ENCODE measurements at places on chromosomes 6 and 20.

- DNase-seq: no peak
Measured at GRCh38 chr6:139486476-139486799, 112.0 kb upstream of the CITED2 start.

GRCh38 chr20:38065764-38066375 is 32.3 kb downstream of the RPRD1B start:
- no peak for DNase-seq

DNA sequence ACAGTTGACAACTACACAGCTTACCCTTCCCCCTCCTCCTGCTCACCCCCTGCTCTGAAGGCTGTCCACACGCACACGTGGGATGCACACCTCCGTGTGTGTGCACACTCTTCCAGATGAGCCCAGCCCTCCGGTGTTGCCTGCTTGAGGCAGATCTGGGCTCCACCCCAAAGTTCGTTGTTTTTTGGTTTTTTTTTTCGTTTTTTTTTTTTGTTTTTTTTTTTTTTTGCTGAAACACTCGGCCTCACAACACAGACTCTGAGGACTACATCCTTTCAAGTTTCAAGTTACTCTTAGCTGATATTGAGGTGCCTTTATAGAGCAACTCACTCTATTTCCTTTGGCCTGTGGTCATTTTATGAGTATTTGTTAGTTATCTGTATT is 88.2 kb downstream of the RREB1 start:
- peak; percentile 25 for DNase-seq

GRCh38 chr6:84432619-84433018 is 205.2 kb upstream of the CEP162 start:
- DNase-seq: peak; percentile 26

DNA sequence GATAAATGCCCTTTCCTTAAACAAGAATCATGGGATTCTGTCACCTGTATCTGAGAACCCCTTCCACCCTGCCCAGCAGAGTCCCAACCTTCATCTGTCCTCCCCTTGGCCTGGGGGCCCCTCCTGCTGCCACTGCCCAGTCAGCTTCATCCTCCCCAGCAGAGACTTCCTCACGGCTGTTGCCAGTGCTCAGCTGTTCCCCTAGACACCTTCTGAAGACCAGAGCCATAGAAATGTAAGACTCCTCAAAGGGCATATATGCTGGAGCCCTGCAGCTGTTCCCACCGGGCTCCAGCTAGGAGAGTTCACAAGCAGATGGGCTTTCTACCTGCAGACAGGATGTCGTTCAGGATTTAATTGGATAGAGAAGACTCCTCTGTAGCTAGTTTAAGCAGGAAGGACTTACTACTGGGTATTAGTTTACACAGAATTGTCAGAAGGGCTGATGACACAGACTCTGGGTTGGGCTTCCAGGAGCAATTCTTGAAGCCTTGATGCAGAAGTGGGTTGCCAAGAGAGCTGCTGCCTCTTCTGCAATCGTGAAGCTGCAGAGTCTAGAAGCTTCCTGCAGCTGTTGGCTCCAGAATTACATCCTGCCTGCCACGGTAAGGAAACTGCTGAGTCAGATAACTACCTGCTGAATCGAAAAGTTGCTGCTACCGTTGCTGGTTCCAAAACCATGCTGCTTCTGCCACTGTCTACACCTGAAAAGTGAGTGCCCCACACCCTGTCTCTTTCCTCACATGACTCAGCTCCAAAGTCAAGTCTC is 57.1 kb upstream of the MLN start:
- peak; percentile 47 for DNase-seq

GRCh38 chr6:130513770-130514169 is 148.0 kb downstream of the TMEM200A start:
- DNase-seq: peak; percentile 70

DNA sequence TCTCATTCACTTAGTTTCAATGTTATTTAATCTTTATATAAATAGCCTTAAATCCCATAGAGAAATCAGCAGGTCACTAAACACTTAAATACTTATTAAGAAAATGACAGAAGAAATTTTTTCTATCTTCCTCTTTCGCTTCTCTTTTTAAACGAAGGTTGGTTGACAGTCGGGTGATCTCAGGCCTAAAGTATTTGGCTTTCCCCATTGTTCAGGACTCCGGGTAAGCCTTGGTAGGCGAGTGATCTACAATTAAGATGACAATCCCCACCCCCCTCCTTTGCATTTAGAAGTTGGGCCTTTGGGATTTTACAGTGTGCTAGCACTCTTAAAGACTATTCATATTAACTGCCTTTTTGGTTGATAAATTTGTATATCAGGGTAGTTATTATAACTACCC is 19.7 kb upstream of the UTRN start:
- DNase-seq: peak; percentile 88

GRCh38 chr20:50992733-50993457 is 30.0 kb downstream of the KCNG1 start:
- peak; percentile 22 for DNase-seq

DNA sequence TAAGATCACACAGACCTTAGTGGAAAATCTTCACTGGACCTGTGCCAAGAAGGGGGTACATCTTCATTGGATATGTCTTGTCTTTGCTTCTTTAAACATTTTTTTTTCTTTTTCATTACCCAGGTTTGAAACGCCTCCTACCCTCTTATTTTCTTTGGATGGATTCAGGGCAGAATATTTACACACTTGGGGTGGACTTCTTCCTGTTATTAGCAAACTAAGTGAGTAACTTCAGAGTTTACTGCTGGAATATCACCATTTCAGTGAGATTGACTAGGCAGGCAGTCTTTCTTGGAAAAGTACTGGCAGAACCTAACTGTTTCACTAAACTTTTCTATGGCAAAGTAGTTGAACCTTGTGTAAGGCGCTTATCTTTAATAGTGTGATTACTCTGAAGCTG is 47.0 kb downstream of the ENPP1 start:
- no peak for DNase-seq

- no peak for DNase-seq
Measured at GRCh38 chr6:166460473-166461437, 78.0 kb upstream of the MPC1 start.

DNA sequence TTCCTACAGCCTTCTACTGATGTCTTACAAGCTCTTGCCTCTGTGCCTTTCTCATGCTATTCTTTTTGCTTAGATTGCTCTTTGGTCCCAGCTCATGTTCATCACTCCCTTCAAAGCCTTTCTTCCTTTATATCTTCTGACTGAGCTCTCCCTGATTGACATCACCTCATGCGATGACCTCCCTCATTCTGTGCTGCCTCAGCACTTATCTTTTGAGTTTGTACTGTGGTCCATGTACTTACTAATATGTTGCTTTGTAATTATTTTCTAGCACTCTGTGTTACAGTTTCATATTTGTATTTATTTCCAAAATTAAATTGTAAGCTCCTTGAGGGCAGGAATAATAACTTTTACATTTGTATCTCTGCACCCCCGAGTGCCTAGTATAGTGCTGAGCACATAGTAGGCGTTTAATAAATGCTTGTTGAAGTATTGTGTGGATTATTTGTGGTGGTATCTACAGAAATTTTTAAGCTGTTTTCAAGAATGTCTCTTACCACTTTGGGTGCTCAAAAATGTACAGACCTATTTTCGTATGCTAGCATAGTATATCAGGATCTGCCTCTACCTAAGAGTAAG is 17.4 kb downstream of the ZKSCAN8 start:
- no peak for DNase-seq

GRCh38 chr6:168200571-168201134 is 118.9 kb downstream of the DACT2 start:
- no peak for DNase-seq

GRCh38 chr6:67451874-67452273 is 1183.2 kb upstream of the ADGRB3 start:
- no peak for DNase-seq

DNA sequence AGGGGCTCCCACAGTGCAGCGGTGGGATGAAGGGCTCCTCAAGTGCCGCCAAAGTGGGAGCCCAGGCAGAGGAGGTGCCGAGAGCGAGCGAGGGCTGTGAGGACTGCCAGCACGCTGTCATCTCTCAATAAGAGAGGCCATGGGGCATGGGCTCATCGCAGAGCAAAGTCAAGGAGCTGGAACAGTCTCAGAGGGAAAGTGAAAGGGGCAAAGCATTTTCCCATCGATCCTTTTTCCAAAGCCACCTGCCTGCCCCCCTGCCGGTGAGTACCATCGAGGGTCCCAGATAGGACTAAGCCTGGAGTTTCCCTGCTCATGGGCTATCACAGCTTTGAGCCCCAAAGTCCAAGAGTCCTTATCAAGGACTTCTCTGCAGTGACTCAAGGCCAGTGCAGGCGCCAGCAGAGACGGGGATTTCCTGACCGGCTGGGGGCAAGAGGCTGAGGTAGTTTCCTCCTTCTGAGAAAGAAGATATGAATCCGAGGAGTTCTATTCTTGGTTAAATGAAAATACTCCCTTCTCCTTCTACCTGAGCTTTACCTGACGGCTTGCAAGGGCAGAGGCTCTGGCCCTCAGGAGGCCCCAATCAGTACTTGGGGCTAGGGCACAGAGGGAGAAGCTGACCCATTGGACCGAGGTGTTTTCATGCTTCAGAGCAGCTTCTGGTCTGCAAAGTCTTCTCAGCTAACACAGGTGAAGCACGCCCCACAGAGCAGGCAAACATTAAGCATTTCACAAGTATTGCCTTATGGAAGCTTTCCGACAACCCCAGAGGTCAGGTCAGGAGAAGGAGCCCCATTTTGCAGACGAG is 22.6 kb downstream of the ETV7 start:
- no peak for DNase-seq

DNA sequence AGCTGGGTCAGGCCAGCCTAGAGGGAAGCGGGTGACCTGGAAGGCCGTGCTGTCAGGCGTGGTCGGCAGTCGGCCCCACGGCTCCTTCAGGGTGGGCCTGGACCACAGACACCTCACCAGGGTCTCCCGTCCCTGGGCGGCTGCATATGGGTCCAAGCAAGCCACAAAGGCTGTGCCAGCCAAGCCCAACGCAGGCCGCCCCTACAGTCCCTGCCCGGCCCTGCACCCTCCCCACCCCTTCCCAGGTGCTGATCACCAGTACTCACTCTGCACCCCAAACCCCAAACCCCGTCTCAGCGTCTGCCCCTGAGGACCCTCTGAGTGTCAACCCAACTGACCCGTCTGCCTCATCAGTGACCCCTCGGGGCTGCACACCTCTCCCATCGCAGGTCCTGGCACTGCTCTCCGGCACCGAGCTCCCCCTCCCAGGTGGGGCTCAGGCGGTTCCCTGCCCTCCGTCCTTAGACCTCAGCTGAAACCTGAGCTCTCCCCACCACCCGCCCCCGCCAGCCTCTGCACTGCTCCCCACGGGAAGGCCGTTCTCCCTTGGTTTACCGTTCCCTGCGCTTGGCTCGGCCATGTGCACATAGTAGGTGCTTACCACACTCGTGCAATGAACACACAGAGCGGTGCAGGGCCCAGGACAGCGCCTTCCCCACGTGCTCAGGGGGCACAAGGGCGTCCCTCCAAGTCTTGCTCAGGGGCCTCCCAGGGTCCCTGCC is 1.5 kb upstream of the PPDPF start:
- DNase-seq: no peak

DNA sequence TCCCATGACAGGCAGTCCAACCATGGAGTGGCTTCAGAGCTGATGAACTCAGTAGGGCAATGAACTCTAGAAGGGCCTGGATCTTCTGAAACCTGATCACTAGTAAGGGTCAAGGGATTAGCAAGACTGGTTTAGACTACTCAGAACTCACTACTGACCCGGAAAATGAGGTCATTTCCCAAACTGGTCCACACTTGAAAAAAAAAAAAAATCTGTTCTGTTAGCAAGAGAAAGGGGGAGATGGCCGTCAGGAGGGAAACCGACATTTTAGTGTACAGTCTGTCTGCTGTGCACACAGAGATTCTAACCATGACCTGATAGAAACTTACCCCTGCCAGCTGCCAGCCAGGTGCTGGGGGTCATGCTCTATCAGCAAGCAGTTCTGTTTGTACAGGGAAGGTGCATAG is 262.4 kb upstream of the AGPAT4 start:
- DNase-seq: peak; percentile 72

DNA sequence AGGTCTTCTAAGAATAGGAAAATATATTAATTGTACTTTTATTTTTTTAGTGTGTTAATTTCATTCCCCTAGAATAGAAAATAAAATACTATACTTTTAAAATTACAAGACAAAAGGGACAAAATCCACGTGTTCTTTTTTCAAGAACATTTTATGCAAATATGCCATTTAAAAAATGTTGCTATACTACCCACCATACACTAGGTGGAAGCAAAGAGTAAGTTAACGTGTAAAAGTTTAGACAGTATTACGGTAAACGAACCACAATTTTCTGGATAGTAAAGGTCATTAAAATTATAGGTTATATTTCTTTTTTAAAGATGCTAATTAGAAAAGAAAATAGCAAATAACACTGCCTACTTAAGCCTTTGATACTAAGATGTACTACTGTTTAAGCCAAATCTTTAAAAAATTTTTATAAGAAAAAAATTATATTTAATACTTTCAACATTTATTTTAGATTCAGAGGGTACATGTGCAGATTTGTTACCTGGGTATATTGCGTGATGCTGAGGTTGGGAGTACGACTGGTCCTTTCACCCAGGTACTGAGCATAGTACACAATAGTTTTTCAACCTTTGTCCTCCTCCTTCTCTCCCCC is 287.6 kb downstream of the PHF3 start:
- peak; percentile 47 for DNase-seq

DNA sequence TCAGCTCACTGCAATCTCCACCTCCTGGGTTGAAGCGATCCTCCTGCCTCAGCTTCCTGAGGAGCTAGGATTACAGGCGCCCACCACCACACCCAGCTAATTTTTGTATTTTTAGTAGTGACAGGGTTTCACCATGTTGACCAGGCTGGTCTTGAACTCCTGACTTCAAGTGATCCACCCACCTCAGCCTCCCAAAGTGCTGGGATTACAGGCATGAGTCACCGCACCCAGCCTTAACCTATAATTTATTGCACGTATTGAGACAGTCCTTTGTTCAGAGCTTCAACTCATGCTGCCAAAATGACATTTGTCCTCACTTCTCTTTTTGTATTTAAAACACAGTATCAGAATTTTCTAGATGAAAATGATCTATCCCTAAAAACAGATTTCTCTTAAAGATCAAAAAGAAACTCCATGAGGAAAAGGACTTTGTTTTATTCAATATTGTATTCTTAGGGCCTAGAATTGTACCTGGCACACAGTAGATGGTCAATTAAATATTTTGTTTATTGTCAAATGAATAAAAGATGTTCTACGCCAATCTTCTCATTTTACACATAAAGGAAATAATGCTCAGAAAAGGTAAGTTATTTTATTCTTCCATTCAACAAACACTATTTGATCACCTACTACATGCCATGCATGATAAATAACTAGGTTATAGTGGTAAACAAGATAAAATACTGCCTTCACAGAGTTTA is 10.8 kb downstream of the SERAC1 start:
- DNase-seq: no peak

DNA sequence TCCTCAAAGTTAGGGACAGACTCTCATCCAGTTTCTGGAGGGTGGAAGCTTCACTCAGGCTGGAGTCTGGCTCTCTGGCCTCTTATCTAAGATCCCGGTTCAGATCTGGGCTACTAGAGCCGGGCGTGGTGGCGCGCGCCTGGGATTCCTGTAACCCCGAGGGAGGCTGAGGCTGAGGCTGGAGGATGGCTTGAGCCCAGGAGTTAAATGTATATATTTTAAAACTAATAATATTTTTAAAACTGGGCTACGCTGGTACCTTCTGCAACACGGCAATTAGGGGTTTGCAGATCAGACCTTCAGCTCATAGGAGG is 710 bp upstream of the ZNF343 start:
- no peak for DNase-seq

GRCh38 chr6:166623318-166623717 is 3.7 kb downstream of the RPS6KA2 start:
- no peak for DNase-seq
